ENCODE measurements at places on chromosomes 4 and X.

DNA sequence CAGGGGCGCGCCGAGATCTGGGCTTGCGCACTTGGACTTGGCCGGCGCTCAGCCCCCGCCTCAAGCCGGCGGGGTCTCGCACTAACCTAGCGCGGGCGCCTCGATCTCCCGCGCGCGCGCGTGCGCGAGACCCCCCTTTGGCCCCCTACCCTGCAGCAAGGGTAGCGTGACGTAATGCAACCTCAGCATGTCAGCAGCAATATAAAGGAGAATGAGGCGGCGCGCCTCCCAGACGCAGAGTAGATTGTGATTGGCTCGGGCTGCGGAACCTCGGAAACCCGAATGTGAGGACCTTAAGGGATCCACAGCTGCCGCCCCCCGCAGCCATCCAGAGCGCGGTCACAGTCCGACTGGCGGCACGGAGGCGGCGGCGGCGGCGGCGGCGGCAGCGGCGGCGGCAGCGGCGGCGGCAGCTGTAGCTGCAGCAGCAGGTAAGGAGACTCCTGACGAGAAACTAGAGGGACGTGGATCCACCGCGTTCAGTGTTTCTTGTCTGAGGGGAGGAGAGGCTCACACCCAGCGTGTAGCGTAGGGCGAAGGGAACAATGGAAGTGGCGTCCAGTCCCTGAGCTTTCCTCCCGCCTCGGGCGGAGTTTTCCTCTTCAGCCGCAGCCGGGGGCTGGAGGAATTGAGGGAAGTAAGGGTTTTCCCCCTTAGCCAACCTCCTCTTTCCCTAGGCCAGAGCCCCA, at the start of the genes SATL1 and ZNF711:
Gene SATL1, minus strand, starts transcription at position 19 of the 689 bp plus-strand sequence. CDS start 134,811 bp downstream, outside the sequence.
Gene ZNF711, plus strand, starts transcription at position 231 of the 689 bp plus-strand sequence. CDS start 3,582 bp downstream, outside the sequence.
- peak; percentile 4 for DNase-seq

DNA sequence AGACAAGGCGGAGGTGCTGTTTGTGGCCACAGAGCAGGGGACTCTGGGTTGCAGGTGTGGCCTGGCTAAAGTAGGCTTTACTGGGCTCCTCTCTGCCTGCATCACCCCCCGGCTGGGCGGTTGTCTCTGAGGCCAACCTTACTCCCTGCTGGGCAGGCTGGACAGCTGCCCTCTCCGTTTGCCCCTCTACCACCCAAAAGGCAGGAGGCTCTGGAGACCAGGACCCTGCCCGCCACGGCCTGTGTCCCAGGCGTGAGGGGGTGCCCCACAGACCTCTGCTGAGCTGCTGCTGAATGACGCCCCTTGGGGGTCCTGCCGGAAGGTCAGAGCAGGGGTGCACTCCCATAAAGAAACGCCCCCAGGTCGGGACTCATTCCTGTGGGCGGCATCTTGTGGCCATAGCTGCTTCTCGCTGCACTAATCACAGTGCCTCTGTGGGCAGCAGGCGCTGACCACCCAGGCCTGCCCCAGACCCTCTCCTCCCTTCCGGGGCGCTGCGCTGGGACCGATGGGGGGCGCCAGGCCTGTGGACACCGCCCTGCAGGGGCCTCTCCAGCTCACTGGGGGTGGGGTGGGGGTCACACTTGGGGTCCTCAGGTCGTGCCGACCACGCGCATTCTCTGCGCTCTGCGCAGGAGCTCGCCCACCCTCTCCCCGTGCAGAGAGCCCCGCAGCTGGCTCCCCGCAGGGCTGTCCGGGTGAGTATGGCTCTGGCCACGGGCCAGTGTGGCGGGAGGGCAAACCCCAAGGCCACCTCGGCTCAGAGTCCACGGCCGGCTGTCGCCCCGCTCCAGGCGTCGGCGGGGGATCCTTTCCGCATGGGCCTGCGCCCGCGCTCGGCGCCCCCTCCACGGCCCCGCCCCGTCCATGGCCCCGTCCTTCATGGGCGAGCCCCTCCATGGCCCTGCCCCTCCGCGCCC, 920 bp downstream of the HTT-AS start:
- no peak for DNase-seq

DNA sequence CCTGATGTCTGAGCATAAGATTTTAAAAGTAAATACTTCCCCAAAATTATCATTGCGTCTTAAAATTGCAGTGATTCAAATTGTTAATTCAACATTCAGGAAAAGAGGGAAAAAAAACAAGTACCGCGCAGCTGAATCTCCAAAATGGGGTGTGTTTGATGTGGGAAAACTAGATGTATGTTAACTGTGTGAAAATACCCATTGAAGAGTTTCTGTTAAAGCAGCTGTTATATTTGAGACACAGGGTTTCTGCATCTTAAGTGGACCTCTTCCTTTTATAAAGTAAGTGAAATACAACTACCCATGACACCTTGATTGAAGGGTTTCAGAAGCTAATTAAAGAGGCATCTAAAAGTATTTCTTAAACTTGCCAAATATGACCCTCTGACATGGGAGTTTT, 1186.1 kb downstream of the NLGN4X start:
- no peak for DNase-seq

DNA sequence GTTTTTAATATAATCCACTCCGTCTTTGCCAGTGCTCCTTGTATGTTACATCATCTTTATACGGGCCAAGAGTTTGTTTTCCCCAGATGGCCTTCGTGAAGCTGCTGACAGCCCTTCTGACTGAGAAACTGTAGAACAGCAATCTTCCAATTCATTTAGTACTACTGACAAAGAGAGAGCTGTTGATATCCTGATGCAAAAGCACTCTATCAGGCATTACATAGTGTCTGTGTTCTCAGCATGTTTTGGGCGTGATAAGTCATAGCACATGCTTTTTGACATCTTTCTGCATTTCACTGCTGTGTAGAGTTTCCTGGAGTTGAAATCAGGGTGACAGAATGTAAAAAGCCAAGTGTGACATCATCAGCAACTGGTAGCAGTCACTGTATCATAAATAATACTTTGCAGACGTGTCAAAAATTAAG, 746.3 kb upstream of the FAM241A start:
- DNase-seq, result no peak

DNA sequence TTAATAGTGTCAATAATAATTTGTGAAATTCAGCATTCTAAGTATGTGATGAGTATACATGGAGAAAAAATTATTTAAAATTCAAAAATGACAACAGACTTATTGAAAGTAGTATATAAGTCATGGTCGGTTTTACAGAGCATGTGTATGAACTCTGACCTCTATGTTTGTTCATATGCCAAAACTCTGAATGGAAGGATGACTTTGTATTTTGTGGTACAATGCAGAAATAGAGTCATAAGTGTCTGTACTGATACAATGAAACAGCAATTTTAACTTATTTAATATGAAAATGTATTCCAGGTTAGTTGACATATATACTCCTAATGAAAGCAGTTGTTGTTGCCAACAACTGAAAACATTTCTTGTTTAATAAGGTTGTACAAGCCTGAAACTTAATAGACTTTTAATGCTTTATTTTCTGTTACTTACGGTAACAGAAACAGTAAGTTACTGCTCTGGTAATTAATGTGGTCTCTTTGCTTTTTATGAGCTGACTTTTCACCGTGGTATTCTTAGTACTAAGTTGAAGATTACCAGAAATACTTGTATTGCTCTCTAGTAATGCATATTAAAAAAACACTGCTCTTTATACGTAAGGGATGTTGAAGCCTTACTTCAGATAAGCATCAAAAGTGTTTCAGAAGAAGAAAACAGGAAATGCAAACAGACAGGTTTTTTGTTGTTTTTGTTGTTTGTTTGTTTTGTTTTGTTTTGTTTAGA, 1.9 kb downstream of the UBE2K start:
- peak; percentile 65 for DNase-seq

- no peak for DNase-seq
Measured at GRCh38 chr4:153507310-153508073, 41.3 kb downstream of the TMEM131L start.

DNA sequence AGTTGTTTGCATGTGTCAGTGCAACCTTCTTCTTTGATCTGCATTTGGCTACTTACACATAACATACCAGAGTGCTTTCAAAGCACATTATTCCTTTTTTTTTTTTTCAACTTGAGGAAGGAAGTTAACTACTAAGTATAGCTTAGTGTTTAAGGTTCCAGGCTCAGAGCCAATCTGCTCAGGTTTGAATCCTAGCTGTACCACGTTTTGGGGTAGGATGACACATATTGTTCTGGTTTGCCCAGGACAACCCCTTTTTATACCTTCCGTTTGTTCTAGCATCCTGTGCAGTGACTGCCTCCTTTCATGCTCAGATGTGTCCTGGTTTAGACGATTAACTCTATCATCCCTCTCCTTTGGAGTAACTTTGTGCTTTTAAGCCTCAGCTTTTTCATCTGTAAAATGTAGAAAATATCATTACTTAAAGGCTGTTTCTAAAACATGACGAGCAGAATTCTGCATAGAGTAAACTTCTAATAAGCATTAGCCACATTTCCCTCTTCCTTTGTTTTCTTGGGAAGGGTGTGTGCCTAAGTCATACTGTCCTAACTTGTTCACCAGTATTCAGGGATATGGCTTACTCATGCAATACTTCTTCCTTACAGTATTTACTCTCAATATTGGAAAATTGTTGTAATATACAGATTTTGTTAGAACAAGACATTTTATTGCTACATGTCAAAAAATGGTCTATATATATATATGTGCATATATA, 281.3 kb downstream of the C4orf33 start:
- no peak for DNase-seq

DNA sequence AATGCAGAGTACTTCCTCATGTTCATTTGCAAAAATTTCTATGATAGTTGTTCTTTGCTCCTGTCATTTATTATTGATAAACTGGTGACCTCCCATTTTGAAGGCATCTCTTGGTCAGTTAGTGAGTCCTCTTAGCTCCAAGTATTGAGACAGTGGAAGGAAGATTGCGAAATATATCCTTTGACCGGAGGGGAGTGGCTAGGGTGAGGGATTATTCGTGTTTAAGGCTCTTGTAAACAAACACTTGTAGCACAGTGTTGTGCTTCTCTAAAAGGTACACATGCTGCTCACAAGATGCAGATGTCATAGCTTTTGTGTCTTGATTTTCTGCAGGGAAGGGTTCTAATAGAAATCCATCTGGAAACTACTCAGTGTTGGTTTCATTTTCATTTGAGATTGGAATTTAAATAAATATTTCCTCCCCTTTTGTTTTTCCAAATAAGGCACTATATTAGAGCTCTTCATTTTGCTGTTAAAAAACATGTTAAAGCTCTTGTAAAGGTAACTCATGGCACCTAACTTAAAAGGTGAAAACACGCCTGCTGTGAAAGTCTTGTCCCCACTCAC, 21.8 kb downstream of the TXLNG start:
- peak; percentile 59 for DNase-seq

GRCh38 chr4:6539009-6539764, 35.8 kb upstream of the MAN2B2 start:
- DNase-seq, result no peak

GRCh38 chr4:15654593-15655222, 449 bp downstream of the FBXL5 start:
- DNase-seq, result peak; percentile 39

DNA sequence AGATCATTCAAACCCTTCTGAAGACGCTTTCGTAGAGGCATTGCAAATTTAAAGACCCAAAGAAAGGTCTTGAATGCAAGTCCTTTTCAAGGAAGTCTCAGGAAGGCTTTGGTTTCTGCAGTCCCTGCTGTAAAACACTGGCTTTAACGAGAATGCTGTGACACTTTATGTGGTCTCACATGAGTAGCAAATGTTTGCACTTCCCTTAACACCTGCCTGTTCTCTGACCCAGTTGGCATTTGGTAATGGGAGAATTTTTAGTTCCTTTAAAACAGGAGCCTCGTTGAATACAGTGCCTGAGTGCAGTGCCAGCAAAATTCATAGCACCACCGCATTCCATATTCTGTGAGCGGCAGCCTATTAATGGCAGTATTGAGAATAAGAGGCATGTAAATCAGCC, 330.5 kb upstream of the PRKX start:
- DNase-seq, result no peak

GRCh38 chr4:38324861-38325628, 339.0 kb upstream of the KLF3 start:
- DNase-seq, result no peak

DNA sequence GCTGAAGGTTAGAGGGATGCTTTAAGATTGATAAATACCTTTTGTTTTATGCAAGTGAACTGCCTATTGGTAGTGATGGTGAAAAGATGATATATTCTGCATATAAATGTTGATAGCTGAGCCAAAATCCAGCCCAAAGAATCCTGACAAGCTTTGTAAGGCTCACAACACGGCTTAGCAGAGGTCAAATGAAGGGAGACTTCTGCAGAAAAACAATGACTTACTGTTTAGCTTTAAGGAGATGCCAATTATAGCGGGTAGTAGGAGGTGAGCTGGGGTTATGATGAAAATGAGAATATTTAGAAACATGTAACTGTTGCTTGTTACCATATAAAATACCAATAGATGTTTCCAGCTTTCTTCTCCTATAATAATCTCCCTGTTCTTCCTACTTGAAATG, 97.1 kb downstream of the AFF1 start:
- DNase-seq, result no peak
